ENCODE measurements at places on chromosomes 3 and 15.

- DNase-seq: no peak
These were observed 429.2 kb downstream of the CADM2 start for GRCh38 chr3:85387913-85388505.

- DNase-seq: peak; percentile 41
These were observed 28.4 kb downstream of the IRAK2 start for GRCh38 chr3:10192953-10193691.

GRCh38 chr15:98296653-98297052, 336.1 kb downstream of the ARRDC4 start:
- DNase-seq: no peak

GRCh38 chr15:69154684-69155083, 5.8 kb upstream of the GLCE start:
- no peak for DNase-seq

DNA sequence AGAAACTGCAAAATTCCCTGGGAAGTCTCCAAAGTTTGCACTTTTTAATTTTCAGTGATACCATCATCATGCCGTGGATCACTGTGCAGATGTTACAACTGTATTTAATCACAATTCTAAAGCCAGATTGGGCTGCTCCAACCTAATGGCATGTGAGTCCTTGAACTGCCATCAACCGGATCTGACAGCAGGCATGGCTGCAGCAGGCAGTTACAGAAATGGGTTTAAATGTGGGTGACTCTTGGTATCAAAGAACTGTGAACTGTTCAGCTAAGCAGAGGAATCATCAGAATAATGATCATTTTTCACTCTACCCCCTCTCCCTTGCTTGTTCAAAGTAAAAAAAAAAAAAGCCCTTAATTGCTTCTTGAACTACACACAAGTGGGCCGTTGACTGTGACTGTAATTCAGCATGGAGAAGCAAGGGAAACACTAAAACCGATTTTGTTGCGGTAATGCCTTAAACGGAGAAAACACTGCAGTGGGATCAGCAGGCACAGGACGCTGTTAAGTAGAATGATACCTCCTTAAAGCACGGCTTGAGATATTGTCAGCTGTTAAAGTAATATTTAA, 152.4 kb downstream of the RORA start:
- no peak for DNase-seq

- no peak for DNase-seq
These were observed 190.9 kb downstream of the FAM43A start for GRCh38 chr3:194876403-194877095.

- no peak for DNase-seq
These were observed 178.3 kb downstream of the SUCNR1 start for GRCh38 chr3:152051501-152052404.
